ENCODE measurements at places on chromosomes 16 and 17.

DNA sequence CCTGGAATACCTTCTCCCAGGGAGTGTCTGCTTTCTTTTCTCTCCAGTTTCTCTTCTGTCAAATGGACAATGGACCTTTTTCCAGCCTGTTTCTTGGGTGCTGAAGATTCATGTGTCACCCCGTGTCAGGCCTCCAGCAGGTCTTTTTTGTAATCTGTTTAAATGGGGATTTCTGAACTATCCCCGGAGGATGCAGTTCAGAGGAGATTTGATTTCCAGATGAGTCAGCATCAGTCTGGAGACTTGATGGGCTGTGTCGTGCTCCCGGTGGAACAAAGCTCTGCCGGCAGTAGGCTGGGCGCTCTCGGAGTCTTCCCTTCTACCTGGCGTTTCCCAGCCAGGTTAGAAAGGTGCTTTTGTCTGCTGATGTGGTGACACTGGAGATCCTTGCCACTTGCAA lies 440.6 kb downstream of the HS3ST3B1 start:
- DNase-seq = no peak

GRCh38 chr17:1203967-1204291 lies 24.1 kb upstream of the ABR start:
- no peak for DNase-seq

DNA sequence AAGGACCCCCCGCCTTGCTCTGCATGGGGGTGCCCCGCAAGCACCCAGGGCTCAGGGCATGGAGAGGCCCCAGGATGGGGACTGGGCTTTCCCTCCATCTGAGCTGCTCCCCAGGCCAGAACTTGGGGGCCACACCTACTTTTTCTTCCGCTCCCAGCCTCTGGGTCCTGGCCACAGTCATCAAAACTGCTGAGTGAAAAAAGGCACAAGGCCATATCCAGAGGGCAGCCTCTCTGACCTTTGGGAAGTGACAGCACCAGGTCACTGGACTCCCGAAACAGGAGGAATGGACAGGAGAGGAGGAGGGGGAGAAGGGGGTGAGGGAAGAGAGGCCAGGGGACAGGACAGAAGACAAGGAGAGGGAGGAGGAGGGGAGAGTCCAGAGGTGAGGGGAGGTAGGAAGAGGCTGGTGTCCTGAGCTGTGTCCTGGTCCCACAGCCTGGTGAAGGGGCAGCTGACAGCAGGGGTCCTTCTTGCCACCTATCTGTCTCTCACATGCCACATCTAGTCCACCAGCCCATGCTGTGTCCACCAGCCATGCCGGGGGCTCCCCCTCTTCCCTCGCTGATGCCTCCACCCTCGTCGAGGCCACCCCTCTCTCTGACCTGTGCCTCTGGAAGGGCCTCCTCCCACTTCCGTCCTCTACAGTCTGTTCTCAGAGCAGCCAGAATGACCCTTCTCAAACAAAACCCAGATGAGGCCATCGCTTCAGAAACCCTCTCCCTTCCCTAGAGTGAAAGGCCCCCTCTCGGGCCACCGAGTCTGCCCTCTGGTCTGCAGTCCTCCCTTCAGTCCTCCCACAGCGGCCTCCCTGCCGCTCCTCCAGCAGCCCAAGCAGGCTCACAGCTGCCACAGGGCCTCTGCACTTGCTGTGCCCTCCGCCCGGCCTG lies 73.9 kb upstream of the TOB1 start:
- no peak for DNase-seq

DNA sequence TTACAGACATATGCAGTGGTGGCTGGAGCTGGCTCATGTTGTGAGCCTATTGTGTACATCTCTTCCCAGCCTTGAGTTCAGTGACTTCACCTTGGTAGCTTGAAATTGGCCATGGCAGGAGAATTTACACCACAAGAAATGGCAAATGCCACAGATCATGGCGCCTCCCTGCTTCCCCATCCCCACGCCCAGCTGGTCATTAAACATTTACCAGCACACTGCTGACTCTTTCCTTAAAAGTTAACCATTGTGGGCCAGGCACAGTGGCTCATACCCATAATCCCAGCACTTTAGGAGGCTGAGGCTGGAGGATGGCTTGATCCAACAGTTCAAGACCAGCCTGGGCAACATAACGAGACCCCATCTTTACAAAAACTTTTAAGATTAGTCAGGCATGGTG lies 22.6 kb upstream of the ITGB4 start:
- DNase-seq = no peak

- DNase-seq = no peak
Observed at GRCh38 chr17:16973760-16974540, 2.0 kb upstream of the TNFRSF13B start.

DNA sequence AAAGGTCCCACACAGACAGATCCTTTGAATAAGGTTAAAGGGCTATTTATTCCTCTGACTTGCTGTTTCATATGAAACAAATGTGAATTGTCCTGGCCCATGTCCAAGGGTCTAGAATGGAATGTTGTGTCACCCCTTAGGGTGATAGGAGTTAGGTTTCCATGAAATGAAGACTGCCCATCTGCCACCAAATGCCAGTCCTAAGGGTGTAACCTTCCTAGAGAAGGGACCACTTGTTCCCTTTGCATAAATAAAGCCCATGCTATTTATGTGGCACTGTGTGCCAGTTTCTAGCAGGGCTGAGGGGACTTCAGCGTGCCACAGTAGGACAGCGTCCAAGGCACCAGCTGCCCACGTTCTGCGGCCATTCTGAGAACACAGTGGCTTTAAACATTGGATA lies 171.3 kb downstream of the ABCA8 start:
- DNase-seq = no peak

DNA sequence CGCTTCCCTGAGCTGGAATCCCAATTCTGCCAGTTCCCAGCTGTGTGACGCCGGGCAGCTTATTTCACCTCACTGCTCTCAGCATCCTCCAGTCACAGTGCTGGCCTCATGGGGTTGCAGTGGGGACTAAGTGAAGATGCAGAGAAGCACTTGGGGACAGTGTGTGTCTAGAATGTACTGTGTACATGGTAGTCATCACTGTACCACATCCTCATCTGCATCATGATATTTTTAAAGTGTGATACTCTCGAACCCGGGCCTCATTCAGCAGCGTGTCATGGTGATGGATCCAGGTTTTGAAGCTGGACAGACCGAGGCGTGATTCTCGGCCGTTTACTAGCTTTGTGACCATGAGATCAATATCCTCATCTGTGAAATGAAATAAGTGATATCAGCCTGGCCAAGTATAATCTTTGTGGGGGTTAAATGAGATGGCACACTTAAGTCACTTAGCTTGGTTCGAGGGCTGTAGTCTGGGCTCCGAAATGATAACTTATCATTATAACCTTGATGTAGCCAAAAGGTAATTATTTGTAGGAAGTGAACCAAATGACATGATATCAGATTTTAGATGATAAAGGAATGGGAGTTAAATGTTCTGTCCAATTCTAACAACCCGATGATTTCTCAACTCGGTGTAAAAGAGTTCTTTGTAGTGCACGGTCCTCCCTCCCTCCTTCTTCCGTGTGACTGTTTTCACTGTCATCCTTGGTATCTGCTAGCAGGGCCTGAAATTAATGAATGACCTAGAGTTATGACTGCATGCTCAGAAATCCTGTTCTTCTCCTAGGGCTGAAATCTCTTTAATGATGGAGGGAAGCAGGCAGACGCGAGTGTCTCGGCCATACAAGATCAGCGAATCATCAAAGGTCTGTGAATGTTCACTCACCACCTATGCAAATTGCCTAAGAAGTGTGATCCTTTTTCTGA lies 2.0 kb downstream of the KLHL36 start:
- DNase-seq = no peak

DNA sequence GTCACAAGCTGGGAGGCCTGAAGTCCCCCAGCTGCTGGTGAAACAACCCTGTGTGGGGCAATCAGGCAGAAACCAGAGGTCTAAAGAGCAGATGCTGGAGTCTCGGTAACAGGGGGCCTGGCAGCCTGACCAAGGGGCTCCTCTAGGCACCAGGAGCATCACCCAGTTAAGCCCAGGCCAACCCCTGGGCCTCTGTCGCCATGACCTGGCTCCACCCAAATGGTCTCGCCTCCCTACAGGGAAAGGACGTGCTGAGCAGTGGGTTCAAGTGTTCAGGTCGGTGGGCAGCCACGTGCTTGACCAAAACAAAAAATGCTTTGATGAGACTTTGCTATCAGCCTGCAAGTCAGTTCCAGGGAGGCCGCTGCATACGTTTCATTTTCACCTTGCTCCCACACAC lies 240.3 kb downstream of the ZNF423 start:
- no peak for DNase-seq

- no peak for DNase-seq
Observed at GRCh38 chr16:88344411-88345030, 38.2 kb upstream of the ZNF469 start.

GRCh38 chr16:3856367-3857141 lies 24.0 kb downstream of the CREBBP start:
- DNase-seq = no peak

- no peak for DNase-seq
Observed at GRCh38 chr16:595942-596735, 6.3 kb downstream of the RAB40C start.

DNA sequence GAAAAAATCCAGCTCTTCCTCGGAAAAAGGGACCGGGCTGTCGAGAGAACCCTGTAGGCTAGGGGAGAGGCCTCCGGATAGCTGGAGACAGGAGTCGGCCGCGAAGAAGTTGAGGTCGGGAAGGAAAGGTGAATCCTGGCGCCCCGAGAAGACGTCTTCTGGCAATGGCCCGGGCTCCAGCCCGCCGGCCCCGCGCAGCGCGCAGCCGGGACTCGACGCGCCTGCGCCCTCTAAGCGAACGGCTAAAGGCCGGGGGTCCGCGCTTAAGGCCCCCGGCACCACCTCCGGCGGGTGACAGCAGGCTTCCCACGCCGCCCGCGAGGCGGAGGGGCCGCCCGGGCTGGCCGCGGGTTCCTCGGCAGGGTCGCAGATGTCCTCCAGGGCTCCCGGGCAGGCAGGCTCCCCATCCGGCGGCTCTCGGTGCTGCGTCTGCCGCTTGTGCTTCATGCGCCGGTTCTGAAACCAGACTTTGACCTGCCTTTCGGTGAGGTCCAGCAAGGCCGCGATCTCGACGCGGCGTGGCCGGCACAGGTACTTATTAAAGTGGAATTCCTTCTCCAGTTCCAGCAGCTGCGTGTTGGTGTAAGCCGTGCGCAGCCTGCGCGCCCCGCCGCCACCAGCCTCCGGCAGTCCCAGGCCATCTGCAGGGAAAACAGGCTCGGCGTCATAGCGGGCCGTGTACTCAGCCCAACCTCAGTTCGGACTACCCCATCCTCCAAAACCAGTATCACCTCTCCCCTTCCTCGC lies 1.6 kb downstream of the HOXB2 start:
- DNase-seq = no peak

DNA sequence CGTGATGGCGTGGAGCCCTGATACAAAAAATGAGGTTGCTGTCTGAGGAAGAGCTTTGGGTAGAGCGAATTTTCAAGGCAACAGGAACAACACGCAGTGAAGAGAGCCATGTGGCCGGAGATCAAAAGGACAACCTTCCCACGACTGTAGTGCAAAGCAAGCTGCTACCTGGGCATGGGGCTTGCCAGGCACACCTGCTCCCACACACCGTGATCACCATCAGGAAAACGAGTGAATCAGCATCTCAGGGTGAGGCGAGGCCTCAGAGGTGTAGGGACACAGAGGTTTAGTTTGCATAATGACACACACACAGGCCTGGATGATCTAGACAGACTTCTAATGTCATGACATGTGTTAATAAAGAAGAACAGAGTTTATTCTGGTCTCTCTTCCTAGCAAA lies 65.7 kb downstream of the PARN start:
- DNase-seq = no peak

DNA sequence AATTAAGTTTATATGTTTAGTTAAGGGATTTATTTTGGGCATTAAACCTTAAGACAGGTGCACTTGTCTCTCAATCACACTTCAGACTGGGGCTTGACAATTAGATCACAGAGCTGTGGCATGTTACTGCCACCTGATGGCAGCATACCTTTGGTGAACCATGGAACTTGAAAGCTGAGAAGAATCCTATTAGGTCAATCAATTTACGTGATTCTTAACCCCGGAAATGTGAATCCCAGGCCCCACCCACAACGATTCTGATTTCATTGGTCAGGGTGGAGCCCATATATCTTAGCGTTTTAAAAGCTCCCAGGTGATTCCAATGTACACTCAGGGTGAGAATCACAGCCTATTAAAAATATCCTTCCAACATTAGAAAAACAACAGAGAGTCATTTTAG lies 91.0 kb downstream of the GSG1L start:
- no peak for DNase-seq

GRCh38 chr17:64998436-64999190 lies 57.9 kb downstream of the GNA13 start:
- no peak for DNase-seq

GRCh38 chr16:4948903-4949766 lies 9.0 kb upstream of the SEC14L5 start:
- no peak for DNase-seq

GRCh38 chr17:81067391-81067811 lies 32.5 kb downstream of the BAIAP2 start:
- DNase-seq = no peak

- DNase-seq = no peak
Observed at GRCh38 chr17:32331243-32332040, 10.5 kb downstream of the C17orf75 start.

DNA sequence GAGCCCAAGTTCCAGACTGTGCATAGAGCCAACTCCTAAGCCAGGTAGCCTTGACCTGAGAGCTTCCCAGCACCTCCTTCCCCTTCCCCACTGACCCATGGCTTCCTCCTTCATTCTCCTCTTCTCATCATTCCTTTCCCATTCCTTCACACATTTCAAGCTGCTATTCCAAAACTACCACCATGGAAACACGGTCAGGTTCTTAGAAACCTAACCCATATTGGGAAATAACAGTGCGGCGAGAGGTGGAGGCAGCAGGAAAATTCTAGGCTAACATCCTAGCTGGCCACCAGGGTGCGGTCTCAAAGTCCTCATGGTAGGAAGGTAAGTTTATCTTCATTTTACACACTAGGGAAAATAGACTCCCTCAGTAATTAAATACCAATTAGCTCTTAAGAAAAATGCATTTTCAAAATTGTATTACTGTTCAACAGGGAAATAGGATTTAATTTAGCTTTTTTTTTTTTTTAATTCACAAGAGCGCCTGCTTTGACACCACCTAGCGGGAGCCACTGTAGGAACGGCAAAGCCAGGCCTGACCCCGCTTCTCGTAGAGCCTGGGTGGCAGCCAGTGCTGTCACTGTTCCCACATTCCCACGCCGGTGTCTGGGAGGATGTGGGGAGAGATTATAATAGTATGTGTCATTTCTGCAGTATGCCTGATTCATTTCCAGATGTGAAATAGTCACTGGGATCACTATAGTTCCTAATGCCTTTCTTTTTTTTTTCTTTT lies 14.0 kb upstream of the SPHK1 start:
- DNase-seq = no peak

DNA sequence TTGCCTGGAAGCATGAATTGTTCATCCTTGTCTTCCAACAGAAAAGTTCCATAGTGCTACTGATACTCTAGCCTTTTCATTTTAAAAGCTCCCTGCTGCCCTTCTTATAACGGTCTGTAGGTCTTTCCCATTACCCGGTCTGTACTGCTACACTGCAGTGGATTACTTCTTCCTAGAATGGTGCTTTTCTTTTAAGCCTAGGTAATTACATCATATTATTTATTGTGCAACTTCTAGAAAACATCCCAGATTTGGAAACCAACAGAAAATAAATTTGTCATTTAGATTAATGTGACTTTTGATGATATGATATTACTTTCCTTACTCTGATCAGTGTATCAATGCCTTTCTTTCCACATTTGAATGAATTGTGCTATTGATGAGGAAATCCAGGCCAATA lies 199.4 kb downstream of the TANC2 start:
- no peak for DNase-seq

GRCh38 chr17:82285141-82285540 lies 11.6 kb upstream of the CSNK1D start:
- no peak for DNase-seq

- DNase-seq = no peak
Observed at GRCh38 chr17:49554694-49555494, 20.8 kb upstream of the NXPH3 start.

All from substantia nigra (tissue), 51 donors.